ENCODE measurements at places on chromosomes 1 and 21.
A peak's percentile ranks its signal among the peaks of the same experiment; 100 is the strongest.

DNA sequence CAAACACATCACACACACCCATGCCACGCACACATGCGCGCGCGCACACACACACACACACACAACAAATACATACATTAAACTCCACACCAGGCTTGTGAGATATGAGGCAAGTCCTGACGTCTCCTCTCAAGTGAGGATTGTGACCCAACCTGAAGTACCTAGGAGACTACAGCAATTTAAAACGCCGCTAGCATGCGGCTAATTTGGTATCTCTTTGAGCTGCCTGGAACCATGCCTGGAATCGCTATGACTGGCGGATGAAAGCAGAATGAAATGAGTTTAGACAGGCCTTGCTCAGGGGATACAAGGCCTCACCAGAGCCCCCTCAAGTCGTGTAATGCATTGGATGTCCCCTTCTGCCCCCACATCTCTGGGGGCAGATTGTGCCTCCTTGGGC lies 1.6 kb upstream of the RAB7B start:
- no peaks in the 10 kb centered on the region for H3K27me3 ChIP-seq
- no peak overlapping the region for H3K4me3 ChIP-seq
- H3K27ac ChIP-seq: no peak overlapping the region
- H3K4me1 ChIP-seq: no peaks in the 10 kb centered on the region
- H3K36me3 ChIP-seq: no peaks in the 10 kb centered on the region
- DNase-seq: no peak

- no peaks in the 10 kb centered on the region for H3K4me1 ChIP-seq
- no peak overlapping the region for H3K4me3 ChIP-seq
- no peaks in the 10 kb centered on the region for H3K27me3 ChIP-seq
- H3K36me3 ChIP-seq: no peaks in the 10 kb centered on the region
- no peak for DNase-seq
Observed at GRCh38 chr1:242133796-242134195, 134.9 kb upstream of the MAP1LC3C start.

DNA sequence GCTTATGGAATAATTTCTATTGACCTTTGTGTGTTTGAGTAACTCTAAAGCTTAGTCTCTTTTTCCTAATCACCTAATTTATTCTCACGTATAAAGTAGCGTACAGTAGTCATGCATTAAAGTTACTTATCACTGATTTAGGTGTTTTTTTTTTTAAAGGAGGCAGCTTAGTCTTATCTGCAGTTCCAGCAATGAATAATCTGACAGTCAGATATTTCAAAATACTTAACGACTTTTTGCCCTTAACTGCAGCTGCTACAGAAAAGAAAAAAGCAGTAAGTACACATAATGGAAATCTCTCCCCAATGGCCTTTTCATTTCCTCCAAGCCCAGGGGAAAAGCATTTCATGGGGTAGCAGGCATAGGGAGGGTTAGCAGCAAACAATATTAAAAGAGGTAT lies 54.6 kb downstream of the SLC35F3 start:
- no peaks in the 10 kb centered on the region for H3K27me3 ChIP-seq
- H3K4me3 ChIP-seq: no peak overlapping the region
- H3K4me1 ChIP-seq: no peaks in the 10 kb centered on the region
- H3K27ac ChIP-seq: no peak overlapping the region

GRCh38 chr1:203380420-203381150 lies 29.7 kb upstream of the FMOD start:
- no peak for DNase-seq
- no peaks in the 10 kb centered on the region for H3K27me3 ChIP-seq
- no peak overlapping the region for H3K27ac ChIP-seq
- H3K36me3 ChIP-seq: no peaks in the 10 kb centered on the region
- H3K4me3 ChIP-seq: no peak overlapping the region

GRCh38 chr1:42957880-42958487 lies 684 bp downstream of the SLC2A1 start:
- peak; percentile 77 for DNase-seq
- peaks cover 28% of the 10 kb centered on the region for H3K4me1 ChIP-seq
- H3K36me3 ChIP-seq: no peaks in the 10 kb centered on the region
- no peaks in the 10 kb centered on the region for H3K27me3 ChIP-seq

DNA sequence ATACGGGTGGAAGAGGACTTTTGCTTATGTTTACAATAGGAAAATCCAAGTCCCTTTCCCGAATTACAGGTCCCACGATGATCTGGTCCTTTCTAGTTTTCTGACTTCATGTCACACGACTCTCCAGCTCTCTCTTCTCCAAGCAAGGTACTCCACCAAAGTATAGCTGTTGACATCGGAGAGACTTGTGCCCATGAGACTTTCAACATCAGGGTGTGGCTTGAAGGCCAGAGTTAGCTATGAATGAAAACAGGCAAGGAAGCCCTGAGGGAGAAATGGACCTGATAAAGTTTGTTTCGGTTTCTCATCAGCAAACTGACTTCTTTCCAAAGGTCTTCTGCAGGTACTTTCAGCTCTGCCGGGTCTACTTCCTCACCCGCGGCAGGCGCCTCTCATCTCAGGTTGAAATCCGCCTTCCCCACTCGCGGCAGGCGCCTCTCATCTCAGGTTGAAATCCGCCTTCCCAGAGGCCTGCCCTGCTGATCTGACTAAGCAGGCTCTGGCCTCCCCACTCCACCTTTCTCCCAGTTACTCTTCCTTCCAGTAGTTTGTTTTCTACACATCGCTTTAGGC lies 2.1 kb upstream of the PER3 start:
- no peak overlapping the region for H3K27ac ChIP-seq
- H3K4me3 ChIP-seq: peak overlapping the region; percentile 69
- no peaks in the 10 kb centered on the region for H3K27me3 ChIP-seq
- peaks cover 26% of the 10 kb centered on the region for H3K4me1 ChIP-seq

- DNase-seq: no peak
- no peaks in the 10 kb centered on the region for H3K27me3 ChIP-seq
- H3K36me3 ChIP-seq: no peaks in the 10 kb centered on the region
- no peak overlapping the region for H3K27ac ChIP-seq
- H3K4me3 ChIP-seq: no peak overlapping the region
Observed at GRCh38 chr1:14440731-14441130, 157.8 kb upstream of the KAZN start.

DNA sequence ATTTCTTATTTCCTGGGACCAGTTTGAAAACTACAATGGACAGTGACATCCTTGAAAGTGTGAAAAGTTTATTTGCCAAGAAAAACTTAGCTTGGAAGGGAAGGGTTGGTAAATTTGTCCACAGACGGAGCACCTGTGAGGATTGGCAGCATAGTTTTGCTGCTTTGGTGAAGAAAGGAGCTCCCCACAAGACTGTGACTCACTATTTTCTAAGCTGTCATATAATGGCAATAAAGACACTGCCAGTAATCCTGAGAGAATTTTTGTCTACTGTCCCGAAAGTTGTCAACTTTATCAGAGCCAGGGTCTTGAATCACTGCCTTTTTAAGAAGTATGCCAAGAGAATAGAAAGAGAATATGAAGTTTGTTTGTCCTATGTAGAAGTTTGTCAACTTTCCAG lies 230.8 kb downstream of the NEGR1 start:
- H3K36me3 ChIP-seq: no peaks in the 10 kb centered on the region
- no peak overlapping the region for H3K4me3 ChIP-seq
- no peak for DNase-seq
- H3K27ac ChIP-seq: no peak overlapping the region
- H3K4me1 ChIP-seq: no peaks in the 10 kb centered on the region
- no peaks in the 10 kb centered on the region for H3K27me3 ChIP-seq

GRCh38 chr1:25990251-25990650 lies 7.6 kb downstream of the PAFAH2 start:
- H3K4me1 ChIP-seq: no peaks in the 10 kb centered on the region
- peaks cover 47% of the 10 kb centered on the region for H3K36me3 ChIP-seq
- DNase-seq: no peak
- peak overlapping the region; percentile 18 for H3K27ac ChIP-seq
- H3K4me3 ChIP-seq: peak overlapping the region; percentile 29
- H3K27me3 ChIP-seq: no peaks in the 10 kb centered on the region

- H3K4me1 ChIP-seq: peaks cover 5% of the 10 kb centered on the region
- no peak overlapping the region for H3K4me3 ChIP-seq
- no peak for DNase-seq
- no peak overlapping the region for H3K27ac ChIP-seq
Observed at GRCh38 chr1:162065016-162065415, 4.5 kb upstream of the NOS1AP start.

DNA sequence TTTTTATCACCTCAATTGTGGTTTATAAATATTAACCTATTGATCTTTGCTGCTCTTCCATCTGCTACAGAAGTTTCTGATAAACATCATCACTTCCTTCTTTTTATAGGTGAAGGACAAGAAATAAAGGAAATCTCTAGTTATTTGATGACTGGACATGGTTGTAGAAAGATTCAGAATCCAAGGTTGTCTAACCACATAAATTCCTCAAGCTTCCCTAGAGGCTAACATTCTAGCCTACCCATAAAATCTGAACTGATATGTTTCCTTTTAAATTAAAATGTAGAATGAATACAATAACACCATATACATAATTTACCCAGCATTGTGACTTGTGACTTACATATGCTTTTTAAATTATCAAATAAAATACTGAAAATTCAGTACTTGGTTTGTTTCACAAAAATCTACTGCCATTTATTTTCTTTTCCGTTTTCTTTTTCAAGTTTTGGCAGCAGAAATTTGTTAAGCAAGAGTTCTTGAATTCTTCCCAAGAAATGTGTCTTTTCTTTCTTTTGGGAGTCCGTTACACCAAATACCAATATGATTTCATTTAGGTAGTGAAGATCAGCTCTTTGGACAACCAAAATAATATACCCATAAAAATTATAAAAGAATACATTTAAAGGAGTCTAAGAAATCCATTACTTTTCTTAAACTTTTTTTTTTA lies 513.2 kb upstream of the ADGRL2 start:
- H3K27ac ChIP-seq: no peak overlapping the region
- no peak overlapping the region for H3K4me3 ChIP-seq
- DNase-seq: no peak
- H3K36me3 ChIP-seq: no peaks in the 10 kb centered on the region

DNA sequence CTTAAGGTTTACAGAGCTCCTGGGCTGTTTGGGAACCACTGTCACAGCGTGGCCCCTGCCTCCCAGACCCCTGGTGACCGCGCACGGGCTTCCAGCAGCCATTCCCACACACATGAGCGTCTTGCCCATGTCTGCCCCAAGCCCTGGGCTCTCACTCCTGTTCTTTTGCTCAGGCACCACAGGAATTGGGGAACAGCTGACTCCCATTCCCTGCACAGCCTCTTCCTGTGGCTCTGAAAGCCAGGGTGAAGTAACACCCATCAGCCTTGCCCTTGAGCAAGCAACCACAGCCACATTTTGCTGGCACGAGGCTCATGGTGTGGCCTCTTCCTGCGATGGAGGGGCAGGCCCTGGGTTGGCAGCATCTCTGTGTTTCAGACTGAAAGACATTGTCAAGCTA lies 14.3 kb upstream of the GPR157 start:
- no peak overlapping the region for H3K27ac ChIP-seq
- no peak overlapping the region for H3K4me3 ChIP-seq
- no peak for DNase-seq
- H3K36me3 ChIP-seq: no peaks in the 10 kb centered on the region
- no peaks in the 10 kb centered on the region for H3K4me1 ChIP-seq

GRCh38 chr1:167463875-167464575 lies 54.3 kb downstream of the CD247 start:
- H3K4me1 ChIP-seq: no peaks in the 10 kb centered on the region
- no peak for DNase-seq
- no peaks in the 10 kb centered on the region for H3K36me3 ChIP-seq
- H3K27me3 ChIP-seq: no peaks in the 10 kb centered on the region

DNA sequence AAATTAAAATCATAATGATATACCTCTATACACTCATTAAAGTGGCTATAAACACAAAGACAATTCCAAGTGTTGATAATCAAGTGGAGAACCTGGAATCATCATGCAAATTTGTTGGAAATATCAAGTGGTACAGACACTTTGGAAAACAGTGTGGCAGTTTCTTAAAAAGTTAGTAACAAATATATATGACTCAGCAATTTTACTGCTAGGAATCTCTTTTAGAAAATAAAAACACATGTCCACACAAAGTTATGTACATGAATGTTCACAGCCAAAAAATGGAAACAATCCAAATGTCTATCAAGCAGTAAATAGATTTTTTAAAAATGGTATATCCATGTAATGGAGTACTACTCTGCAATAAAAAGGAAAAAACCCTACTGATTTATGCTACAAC lies 375.6 kb downstream of the HLX start:
- H3K36me3 ChIP-seq: no peaks in the 10 kb centered on the region
- DNase-seq: no peak
- no peak overlapping the region for H3K27ac ChIP-seq
- H3K4me3 ChIP-seq: no peak overlapping the region
- H3K27me3 ChIP-seq: no peaks in the 10 kb centered on the region
- no peaks in the 10 kb centered on the region for H3K4me1 ChIP-seq

- H3K4me1 ChIP-seq: no peaks in the 10 kb centered on the region
- no peaks in the 10 kb centered on the region for H3K27me3 ChIP-seq
- no peak overlapping the region for H3K27ac ChIP-seq
- DNase-seq: no peak
- H3K4me3 ChIP-seq: no peak overlapping the region
- no peaks in the 10 kb centered on the region for H3K36me3 ChIP-seq
Observed at GRCh38 chr1:173451981-173452380, 25.2 kb upstream of the PRDX6 start.

Measured in Peyer's patch (tissue), 4 donors.